ENCODE measurements at places on chromosomes 12 and 14.
A peak's percentile ranks its signal among the peaks of the same experiment; 100 is the strongest.

DNA sequence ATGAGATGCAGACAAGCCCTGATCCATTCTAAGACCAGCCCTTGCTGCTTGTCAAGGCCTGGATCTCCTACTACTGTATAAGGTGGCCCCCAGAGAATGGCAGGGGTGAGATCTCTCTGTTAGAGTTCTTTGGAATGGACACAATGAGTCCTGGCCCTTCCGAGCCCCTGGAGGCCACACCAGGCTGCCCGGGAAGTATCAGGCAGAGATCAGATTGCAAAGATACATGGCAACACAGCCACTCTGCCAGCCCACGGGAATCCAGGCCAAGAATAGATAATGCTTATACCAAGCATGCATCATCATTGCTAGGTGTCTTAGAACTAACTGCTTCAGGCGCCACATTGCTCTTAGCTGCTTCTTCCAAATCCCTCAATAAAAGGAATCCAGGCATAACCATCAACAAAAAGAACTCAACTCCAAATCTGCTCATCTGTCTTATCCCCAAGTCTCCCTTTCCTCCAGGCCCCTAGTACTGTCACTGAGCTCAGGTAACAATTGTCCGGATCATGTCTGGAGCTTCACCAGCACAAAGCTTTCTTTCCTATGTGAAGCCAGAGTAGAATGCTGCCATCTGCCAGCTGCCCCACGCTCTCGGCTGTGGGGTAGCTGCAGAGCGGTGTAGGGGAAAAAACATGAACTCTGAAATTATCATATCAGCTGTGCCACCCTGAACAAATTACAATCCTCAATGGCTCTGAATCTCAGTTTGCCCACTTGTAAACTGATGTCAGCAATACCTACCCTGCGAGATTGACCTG lies 5.5 kb upstream of the VASH1 start:
- DNase-seq, result no peak

DNA sequence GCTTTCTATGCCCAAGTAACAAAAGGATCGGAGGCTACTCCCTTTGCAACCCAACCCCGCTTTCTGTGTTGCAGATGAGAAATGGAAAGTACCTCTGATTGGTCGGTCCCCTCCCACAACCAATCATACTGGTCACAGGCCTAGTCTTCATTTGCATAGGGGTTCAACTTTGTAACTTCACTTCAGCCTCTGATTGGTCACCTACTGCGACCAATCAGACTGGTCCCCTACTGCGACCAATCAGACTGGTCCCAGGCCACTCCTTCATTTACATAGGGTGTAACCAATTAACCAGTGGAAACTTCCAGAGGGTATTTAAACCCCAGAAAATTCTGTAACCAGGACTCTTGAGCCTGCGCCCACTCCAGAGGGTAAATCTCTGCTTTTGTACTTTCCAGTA lies 906.4 kb upstream of the TMEM132C start:
- no peak for DNase-seq

DNA sequence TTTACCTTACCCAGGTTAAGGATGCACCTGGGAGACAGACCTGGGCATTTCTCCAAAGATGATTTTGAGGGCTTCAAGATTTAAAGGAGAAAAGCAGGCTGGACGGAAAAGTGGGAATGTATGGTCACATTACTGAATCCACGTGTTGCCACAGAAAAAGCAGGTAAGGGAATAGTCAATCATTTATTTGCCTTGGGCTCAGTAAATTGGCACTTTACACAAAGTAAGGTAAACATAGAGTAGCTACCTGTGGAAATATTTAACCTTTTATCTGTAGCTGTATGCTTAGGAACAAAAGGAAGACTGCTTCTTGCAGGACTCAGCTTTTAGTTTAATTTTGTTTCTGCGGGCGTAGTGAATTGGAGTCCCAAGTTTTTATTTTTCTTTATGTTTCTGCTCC lies 153.3 kb downstream of the SLCO1B3 start:
- no peak for DNase-seq

GRCh38 chr14:30063746-30064145 lies 136.1 kb upstream of the PRKD1 start:
- DNase-seq, result no peak

- DNase-seq, result peak; percentile 64
Observed at GRCh38 chr14:71371711-71372396, 464.6 kb downstream of the PCNX1 start.

GRCh38 chr12:133192847-133193246 lies 11.6 kb downstream of the ZNF268 start:
- DNase-seq, result no peak

DNA sequence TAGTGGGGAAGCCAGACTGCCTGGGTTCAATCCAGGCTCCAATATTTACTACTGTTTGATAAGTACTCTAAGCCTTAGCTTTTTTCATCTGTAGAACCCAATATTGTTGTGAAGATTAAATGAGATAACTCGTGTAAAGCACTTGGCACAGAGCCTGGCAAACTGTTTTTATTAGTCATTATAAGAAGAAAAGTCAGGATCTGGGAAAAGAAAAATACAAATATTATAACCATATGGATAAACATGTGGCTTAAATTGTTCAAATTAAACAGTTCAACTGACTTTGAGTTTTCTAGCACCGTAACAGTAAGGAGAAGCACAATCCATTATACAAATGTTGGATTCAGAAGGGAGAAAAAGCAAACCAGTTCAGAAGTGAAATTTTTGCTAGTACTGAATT lies 22.0 kb upstream of the CDK17 start:
- DNase-seq, result peak; percentile 82

DNA sequence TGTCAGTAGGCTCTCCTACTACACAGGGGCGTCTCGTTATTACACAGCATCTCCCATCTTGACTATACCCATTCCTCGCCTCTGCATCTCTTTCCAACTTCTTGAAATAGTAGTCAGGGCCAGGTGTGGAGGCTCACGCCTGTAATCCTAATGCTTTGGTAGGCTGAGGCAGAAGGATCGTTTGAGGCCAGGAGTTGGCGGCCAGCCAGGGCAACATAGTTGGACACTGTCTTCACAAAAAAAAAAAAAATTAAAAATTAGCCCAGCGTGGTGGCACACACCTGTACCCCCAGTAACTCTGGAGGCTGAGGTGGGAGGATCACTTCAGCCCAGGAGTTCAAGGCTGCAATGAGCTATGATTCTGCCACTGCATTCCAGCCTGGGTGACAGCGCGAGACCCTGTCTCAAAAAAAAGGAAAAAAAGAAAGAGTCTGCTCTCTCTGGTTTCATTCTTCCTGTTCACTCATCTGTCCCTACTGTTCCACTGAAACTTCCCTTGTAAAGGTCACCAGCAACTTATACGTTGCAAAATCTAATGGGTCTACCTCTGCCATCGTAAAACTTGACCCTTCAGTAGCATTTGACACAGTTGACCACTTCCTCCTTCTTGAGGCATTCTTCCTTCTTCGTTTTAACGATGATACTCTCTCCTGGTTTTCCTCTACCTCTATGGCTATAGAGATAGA lies 41.0 kb upstream of the PTGR2 start:
- DNase-seq, result no peak

GRCh38 chr14:68248481-68249255 lies 429.1 kb downstream of the RAD51B start:
- DNase-seq, result peak; percentile 80

DNA sequence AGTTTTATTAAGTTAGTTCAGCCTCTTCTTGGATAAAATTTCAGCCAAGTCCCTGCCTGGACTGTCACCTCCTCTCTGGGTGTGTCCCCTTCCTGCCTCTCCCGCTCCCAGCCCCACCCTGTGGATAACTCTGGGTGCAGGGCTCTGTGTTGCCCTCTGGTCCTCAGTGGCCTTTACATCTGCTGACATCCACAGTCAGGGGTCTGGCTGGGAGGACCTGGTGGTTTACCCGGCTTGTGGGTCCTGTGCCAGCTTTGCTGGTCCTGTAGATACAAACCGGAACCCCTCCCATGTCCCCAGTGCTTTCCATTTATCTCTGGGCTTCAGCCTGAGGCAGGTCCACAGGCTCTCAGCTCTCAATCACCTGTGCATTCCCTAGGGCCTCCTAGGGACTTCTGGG lies 28.9 kb upstream of the PLEKHG3 start:
- no peak for DNase-seq

GRCh38 chr12:94616203-94616729 lies 34.1 kb downstream of the TMCC3 start:
- DNase-seq, result no peak

DNA sequence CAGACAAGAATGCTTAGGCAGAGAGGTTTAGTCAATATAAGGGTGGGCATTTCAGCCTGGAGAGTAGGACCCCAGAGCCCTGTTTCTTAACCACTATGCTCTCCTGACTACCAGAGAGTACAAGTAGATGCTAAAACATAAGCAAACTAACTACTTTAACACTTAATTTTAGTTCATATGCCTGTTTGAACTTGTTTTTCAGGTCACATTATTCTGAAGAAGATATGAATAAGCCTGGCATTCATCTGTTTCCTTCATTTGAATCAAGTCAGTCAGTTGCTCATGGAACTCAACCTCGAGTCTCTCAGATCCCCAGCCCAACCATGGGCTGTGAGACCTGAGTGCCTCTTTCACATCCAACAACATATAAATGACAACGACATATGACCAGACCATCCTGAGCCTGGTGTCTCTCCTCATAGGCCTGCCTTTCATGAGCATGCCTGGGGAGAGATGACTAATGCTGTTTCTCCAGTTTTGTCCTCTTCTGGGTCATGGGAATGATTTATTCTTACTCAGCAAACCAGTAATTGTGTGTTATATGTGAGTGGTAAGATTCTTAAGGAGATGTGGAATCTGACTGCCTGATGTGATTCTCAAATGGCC lies 251.1 kb upstream of the BTG1 start:
- peak; percentile 72 for DNase-seq

DNA sequence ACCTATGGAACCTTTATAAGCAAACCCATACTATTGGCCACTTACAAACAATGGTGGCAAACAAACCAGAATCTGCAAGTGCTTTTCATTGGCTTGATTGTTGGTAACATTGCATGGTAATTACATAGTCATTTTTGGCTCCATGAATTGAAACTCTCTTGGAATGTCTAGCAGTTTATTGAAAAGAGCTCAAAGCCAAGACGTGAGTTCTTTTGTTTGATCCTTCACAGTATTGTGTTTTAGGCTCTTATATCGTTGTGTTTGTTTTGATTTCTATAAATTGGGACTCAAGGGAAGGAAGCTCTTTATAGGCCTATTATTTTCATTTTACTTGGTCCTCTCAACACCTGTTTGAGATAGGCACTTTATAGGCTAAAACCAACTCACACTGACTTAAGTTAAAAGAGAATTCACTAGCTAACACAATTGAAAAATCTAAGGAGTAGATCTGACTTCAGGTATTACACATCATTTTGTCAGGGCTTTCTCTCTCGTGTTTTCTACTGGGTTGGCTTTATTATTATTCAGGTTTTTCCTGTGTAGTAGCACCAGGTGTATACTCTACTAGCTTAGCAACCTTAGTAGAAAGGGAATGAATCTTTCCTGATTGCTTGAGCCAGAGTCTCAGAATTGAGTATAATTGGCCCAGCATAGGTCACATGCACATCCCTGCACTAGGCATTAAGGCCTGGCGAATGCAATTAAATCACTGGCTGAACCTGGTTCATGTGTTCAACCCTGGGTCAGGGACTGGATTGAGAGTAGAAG lies 341.4 kb downstream of the RAD51B start:
- DNase-seq, result no peak

GRCh38 chr14:25308244-25308643 lies 258.3 kb upstream of the STXBP6 start:
- no peak for DNase-seq

Measured in fibroblast of skin of right quadriceps (primary cell).